Upper lobe of left lung (tissue), 6 donors: ENCODE measurements at places on chromosomes 1 and 21. TPM values are rescaled to one million over a fixed set of nuclear protein-coding genes. Genes with fewer than 3 reads are reported as not detected.

Gene PADI2
- 4.4 TPM for total RNA-seq

Gene PEX10
- 32.1 TPM for total RNA-seq

Gene PALMD
- total RNA-seq = 24.1 TPM

Gene CACNA1E
- total RNA-seq = 0.39 TPM

Gene TLR5
- 15.7 TPM for total RNA-seq

Gene PPIAL4G
- 0.10 TPM for total RNA-seq

DNA sequence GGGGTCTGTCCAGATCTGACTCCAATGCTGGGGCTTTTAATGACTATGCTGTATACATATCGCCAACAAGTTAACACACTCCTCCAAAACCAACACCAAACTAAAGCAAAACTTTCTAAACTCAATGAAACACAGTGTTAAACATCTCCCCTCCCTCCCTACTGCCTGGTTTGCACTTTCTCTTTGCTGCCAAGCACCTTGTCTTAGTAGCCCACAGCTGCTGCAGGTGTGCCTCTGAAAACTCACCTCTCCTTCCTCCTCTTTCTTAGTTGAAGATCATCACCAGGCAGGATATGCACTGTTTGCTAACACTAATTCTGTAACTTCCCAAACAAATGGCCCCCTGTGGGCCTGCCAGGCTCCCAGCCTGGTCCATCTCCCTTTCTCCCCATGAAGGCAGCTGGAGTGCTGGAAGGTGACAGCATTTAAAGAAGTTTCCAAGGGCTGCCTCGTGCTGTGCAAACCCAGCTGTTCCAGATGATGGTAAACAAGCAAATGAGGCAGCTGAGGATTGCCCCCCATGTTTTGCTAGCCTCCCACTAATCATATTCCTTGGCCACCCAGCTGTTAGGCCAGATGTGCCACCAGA lies 213.7 kb downstream of the ASTN1 start:
- no peaks in the 10 kb centered on the region for H3K4me1 ChIP-seq
- no peak overlapping the region for H3K27ac ChIP-seq
- H3K4me3 ChIP-seq = no peak overlapping the region

DNA sequence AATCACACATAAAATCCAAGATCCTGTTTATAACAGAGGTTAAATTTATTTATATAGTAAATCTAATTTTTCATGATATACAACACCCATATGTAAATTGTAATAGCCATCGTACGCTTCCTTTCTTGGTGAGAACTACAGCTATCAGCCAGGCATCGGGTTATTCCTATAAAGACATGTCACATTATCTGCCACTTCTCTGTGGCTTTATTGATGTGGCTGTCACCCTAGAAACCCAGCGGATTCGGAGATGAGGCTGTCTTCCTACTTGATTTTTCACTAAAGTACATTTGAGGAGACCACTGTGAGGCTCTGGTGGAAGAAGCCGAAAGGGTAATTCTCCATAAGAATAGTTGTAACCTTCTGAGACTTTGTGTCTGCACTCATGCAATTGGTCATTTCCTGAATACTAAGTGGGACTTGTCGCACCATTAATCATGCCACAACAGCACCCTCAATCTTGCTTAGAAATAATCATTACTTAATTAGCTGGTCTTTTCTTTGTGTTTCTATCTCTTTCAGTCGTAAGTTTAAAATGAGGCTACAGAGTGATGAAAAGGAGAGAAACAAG lies 106.0 kb downstream of the NTNG1 start:
- no peaks in the 10 kb centered on the region for H3K4me1 ChIP-seq
- H3K36me3 ChIP-seq = no peaks in the 10 kb centered on the region
- no peaks in the 10 kb centered on the region for H3K27me3 ChIP-seq
- DNase-seq = no peak
